ENCODE measurements at places on chromosomes 2 and 18.
A peak's percentile ranks its signal among the peaks of the same experiment; 100 is the strongest.

GRCh38 chr2:109126501-109126860 is 2.5 kb upstream of the SH3RF3 start:
- no peak for DNase-seq

DNA sequence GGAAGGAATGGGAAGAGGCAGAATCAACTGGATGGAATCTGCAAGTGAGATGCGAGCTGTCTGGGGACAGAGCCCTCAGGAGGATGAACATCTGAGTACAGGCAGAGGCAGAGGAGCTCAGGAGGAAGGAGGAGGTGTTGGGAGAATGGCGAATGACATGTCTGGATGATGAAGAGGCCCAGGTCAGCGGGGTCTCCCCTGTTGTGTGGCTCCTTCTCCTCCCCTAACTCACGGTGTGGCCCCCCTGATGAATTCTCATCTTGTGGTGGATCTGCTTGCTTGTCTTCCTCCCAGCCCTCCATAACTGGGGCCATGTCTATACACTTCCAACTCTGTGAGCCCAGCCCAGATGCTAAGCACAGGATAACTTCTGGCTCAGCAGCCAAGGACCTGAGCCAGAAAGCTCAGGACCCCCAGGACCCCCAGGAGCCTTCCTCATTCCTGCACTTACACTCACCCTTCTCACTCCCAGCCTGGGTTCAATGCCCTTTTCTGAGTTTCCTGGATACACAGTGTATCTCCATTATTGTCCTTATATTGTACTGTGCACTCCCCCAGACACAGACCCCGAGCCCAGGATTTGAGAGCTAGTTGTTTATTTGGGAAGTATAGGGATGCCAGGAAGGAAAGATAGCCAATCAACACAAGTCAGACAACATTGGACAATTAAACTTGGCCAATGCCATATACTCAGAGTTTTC is 678.6 kb upstream of the HS6ST1 start:
- DNase-seq = no peak

- DNase-seq = no peak
These were observed 16.8 kb upstream of the SMAD4 start for GRCh38 chr18:51013259-51013658.

DNA sequence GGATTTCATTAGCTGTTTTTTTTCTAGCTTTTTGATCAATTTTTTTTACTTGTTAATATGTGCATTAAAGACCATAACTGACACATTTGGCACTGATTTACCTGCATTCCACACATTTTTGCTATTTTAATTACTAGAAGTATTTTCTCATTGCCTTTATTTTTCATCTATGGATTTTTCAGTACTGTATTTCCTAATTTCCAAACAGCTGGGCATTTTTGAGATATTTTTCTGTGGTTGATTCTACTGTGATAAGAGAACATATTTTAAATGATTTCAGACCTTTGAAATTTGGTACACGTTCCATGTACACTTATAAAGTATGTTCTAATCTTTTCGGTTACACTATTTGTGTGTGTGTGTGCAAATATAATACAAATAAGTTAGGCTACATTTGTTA is 135.3 kb downstream of the PARD3B start:
- no peak for DNase-seq

DNA sequence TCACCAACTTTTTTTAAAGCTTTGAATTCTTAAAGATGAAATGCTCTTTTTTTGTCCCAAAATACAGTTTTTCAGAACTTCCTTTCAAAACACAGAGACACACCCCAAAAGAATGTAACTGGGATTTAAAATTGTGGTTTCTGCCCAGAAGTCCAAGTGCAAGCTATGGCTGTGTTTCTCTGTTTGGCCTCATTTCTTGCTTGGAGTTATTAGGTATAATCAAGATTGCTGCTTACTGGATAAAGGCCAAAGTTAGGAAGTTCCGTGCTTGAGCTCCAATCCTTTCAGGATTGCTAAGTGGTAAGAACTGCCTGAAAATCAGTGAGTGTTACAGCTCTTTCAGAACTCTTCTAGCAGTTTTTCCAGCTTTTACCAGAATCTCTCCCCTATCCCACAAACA is 16.9 kb downstream of the ZBTB7C start:
- DNase-seq = no peak

GRCh38 chr2:145910416-145910815 is 1390.5 kb upstream of the ZEB2 start:
- no peak for DNase-seq

GRCh38 chr2:81835321-81836000 is 1530.9 kb upstream of the LRRTM1 start:
- no peak for DNase-seq

- no peak for DNase-seq
These were observed 87.5 kb upstream of the CTAGE1 start for GRCh38 chr18:22505141-22505591.

GRCh38 chr2:200367155-200367554 is 60.7 kb downstream of the SPATS2L start:
- no peak for DNase-seq

- DNase-seq = no peak
These were observed 120.2 kb downstream of the CLIP4 start for GRCh38 chr2:29235411-29235810.

- DNase-seq = no peak
These were observed 109.7 kb upstream of the SP3 start for GRCh38 chr2:174074831-174075230.

DNA sequence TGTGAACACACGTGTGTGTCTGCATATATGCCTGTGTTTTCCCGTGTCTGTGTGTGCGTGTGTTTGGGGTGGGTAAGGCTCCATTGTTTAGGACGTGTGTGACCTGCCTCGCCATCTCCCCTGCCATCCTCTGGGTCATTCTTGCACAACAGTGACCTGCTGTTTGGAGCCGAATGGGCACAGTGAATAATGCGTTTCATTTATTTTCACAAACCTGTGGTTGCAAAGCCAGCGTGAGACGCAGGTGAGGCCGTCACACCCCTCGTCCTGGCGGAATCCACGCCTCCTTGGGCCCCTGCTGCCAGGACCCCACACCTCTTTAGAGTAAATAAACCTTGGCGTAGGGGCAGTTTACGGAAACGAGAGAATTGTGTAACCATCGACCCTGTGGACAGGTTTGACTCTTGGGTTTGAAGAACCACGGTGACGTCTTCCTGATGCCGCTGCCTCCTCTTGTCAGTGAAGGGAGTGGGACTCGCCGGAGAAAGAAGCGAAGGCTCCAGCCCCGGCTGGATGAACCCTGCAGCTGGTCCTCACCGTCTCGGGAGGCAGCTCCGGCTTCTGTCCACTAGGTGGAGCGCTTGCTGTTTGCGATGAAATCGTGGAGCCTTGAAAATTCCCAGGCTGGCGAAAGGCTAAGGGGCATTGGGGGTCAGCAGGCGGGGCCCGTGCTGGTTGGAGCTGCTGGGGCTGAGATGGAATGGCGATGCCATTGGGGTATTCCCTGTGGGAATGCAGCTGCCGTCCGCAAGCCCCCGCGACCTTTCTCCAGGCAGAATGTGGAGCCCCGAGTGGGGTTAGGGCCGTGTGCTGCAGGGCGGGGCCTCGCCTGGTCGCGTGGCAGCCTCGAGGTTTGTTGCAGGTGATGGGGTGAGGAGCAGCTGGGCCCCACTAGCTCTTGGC is 81.1 kb downstream of the RTP5 start:
- peak; percentile 94 for DNase-seq

- no peak for DNase-seq
These were observed 10.9 kb upstream of the FHL2 start for GRCh38 chr2:105409717-105410116.

GRCh38 chr2:39803839-39804238 is 24.8 kb upstream of the THUMPD2 start:
- no peak for DNase-seq

DNA sequence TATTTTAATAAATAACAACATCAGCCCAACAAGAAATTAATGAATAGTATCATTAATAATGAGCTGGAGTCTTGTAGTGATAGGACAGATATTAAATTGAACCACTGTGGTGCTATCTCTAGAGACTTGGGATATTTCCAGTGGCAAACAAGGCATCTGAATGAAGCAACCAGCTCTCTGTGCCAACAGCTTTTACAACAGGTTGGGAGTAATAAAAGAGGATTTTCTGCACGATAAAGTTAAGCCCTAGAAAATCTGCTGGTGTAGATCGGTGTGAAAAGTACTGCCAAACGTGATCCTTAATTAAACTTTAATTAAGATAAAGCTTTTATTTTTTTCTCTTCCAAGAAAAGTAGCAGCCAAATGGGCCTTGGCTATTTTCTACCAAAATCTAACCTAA is 385.5 kb downstream of the NR4A2 start:
- DNase-seq = no peak

Data from NCI-H526 (cell line).